ENCODE measurements at places on chromosomes 16 and 17.

DNA sequence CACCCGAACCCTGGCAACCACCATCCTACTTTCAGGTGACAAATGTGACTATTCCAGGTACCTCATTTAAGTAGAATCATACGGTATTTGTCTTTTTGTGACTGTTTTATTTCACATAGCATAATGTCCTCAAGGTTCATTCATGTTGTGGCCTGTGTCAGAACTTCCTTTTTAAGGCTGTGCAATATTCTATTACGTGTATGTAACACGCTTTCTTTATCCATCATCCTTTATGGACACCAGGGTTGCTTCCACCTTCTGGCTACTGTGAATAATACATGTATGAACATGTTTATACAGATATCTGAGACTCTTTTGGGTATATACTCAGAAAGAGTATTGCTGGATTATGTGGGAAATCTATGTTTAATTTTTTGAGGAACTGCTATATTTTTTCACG is 28.7 kb upstream of the RSL1D1 start:
- DNase-seq: no peak

GRCh38 chr16:80936410-80936809 is 70.3 kb downstream of the CMC2 start:
- no peak for DNase-seq

GRCh38 chr17:2068519-2069051 is 13.7 kb downstream of the HIC1 start:
- no peak for DNase-seq

DNA sequence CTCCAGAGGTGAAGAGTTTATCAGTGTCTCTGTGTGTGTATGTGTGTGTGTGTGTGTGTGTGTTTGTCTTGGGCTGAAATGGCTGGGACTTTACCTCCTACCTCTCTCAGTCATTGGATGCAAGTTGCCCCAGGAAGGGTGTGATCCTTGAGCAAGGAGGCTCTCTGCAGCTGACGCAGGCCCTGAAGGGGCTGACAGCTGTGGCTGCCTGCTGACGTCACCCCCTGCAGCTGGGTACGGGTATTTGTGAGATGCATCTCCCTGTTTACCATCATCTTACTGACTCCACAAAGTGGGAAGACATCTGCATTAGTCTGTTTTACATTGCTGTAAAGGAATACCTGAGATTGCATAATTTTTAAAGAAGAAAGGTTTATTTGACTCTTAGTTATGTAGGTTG is 631.5 kb upstream of the RBFOX1 start:
- no peak for DNase-seq

GRCh38 chr17:48441231-48441711 is 11.3 kb upstream of the SKAP1 start:
- DNase-seq: peak; percentile 67

GRCh38 chr16:11078812-11079459 is 134.6 kb downstream of the CLEC16A start:
- DNase-seq: no peak

GRCh38 chr17:55161935-55162555 is 102.7 kb upstream of the HLF start:
- no peak for DNase-seq

DNA sequence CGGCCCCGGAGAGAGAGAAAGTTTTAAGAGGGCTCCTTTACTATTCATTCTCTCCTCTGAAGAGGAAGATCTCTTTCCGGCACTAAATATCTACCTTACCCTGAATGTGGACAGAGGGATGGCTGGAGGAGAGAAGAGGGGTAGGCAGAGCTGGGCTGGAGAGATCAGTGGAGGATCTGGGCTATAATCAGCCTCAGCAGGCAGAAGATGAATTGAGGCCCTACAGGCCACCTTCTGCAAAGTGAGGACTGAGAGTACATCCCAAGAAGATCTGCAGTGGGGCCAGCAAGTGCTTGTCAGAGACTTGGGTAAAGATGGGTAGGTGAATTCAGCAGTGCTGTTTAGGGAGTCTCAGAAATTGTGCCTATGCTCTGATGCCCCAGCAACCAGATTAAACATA is 6.5 kb upstream of the HOXB1 start:
- no peak for DNase-seq

- DNase-seq: no peak
Observed at GRCh38 chr17:63165400-63165799, 199.4 kb downstream of the TANC2 start.

GRCh38 chr16:46903255-46903905 is 19.2 kb downstream of the GPT2 start:
- no peak for DNase-seq

- peak; percentile 73 for DNase-seq
Observed at GRCh38 chr16:68074850-68075555, 10.2 kb upstream of the NFATC3 start.

DNA sequence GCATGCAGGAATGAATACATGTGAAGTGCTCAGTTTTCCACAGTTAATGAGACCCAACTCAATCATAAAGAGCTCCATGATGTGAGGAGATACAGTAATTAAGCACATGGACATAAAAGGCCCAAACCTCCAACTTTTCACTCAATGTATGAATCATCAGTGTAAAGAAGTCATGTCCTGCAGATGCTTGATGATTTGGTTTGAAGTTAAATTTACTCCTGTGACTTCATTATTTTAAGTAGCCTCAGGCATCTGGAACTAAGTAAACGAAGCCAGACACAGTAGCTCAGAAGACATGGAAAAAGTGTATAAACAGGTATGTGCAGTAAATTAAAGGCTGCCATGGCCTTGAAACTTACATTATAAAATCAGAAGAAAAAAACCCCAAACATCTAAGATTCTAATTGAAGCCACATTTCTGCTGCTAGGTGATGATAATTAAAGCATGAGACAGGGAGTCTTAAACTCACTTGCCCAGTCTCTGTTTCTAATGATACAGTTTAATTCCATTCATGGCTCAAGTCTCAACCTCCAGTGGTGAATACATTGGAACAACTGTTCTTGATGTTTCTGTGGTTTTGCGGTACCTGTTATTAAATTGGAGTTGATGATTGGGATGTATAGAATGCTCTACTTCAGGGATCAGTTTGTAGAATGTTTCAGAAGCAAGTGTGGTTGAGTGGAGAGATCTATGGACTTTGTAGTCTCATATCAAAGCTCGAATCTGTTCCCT is 28.9 kb upstream of the CCL2 start:
- DNase-seq: no peak

- DNase-seq: no peak
Observed at GRCh38 chr16:52384378-52384777, 162.6 kb downstream of the TOX3 start.

DNA sequence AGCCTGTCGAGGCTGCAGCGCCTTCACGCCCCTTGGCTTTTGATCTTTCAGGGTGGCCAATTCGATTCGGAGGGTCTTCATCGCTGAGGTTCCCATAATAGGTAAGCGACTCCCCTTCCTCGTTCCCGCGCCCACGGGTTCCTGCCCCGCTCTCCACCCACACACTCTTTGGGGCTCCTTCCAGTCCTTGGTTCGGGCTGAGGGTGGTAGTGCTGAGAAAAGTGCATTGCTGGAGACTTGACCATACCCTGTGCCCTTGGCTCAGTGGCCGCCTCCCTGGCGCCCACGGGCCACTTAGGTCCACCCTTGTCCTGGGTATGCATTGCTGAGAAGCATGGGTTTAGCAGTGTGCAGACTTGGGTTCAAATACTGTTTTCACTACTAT is 491 bp downstream of the POLR2C start:
- DNase-seq: peak; percentile 34

- DNase-seq: no peak
Observed at GRCh38 chr16:88665148-88665547, 2.3 kb upstream of the MVD start.

GRCh38 chr16:27152121-27152520 is 51.2 kb upstream of the KDM8 start:
- DNase-seq: no peak

DNA sequence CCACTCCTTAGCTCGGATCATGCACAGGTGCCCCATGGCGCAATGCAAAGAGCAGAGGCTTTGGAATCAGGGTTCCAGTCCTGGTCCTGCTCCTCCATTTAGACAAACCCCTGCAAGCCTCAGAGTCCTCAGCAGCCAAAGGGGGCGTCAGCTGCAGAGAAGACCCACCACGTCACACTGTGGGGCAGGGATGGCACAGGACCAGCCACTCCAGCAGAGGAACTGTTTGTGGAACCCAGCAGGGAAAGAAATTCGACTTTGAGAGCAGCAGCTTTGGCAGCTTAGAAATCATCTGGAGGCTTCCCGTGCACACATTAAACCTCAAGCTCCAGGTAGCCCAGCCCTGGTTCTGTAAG is 25.2 kb downstream of the C17orf100 start:
- DNase-seq: no peak

- DNase-seq: no peak
Observed at GRCh38 chr17:21528031-21528695, 152.0 kb downstream of the KCNJ12 start.

GRCh38 chr16:10321407-10322387 is 64.2 kb upstream of the ATF7IP2 start:
- DNase-seq: no peak

DNA sequence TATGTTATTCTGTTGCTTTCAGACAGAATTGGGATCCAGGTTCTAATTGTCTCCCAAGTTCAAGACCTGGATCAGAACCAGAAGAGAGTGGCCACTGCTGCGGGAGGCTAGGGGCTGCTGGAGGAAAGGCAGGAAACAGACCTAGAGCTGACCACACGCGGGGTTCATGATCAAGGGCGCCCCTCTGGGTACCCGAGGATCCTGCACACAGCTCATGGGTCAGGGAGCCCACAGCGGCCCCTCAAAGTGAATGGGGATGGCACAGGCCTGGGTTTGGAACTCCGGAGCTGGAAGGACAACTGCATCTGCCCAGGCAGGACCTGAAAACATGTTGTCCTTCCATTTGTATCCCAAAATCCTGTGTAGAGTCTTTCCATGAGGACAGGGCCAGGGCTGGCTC is 107.0 kb downstream of the RMI2 start:
- no peak for DNase-seq

DNA sequence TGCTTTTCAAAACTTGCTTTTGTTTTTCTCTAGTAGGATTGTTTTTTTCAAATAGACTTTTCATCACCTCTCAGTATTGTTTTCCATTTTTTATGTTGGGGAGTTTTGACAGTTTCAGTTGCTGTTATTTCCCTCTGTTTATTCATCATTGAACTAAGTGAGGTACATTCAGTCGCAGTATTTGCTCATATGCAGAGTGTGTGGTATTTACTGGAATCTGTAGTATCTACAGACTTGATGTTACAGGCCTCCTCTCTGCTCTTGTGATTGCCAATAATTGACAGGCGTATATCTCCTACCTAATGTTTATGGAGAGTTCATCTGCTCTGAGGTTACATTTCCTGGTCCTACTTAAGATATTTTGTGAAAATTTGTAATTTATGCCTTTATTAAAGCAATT is 49.6 kb downstream of the COX10 start:
- DNase-seq: peak; percentile 4

DNA sequence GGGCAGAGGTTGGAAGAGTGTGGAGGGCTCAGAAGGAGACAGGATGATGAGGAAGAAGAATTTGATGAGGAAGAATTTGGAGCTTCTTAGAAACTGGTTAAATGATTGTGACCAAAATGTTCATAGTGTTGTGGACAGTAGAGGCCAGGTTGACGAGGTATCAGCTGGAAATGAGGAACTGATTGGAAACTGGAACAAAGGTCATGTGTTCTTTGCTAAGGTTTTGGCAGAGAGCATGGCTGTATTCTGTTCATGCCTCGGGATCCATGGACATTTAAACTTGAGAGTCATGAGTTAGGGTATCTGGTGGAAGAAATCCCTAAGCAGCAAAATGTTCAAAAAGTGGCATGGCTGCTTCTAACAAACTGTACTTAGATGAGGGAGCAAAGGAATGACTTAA is 19.3 kb downstream of the CHMP6 start:
- DNase-seq: no peak

DNA sequence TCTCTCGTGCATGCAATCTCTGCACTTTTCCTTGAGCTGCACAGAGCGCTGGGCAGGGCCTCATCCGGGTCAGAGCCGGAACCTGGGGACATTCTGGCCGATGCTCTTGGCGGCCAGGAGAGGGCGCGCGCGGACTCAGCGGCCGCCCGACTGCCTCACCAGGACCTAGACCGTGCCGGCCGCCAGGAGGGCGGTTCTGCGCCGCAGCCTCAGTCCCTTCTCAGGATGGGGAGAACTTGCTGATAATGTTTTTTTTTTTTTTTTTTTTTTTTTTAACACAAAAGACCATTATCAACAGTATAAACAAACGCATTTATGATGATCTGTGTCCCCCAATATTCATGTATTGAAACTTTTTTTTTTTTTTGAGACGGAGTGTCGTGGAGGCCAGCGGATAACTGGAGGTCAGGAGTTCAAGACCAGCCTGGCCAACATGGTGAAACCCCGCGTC is 8.1 kb upstream of the FLYWCH2 start:
- DNase-seq: peak; percentile 80

DNA sequence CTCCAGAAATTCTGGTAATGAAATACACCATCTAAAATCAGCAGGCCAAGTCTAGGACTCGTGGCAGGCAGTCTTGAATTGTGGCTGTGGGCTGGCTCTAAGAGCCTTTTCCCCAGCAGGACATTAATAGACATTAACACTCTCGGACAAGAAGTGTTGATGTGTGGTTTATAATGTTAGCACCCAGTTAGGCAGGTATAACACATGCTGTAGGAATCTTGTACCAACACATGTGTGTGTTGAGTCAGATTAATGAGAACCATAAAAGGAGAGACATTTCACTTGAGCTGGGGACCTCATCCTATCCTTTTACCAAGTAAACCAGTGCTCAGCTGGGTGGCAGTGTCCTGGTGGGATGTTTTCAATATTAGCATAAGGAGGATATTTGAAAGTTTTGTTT is 264.5 kb downstream of the FTO start:
- no peak for DNase-seq

- DNase-seq: no peak
Observed at GRCh38 chr16:89697616-89698331, 3.7 kb downstream of the SPATA2L start.

- no peak for DNase-seq
Observed at GRCh38 chr17:76147211-76148014, 6.4 kb upstream of the FOXJ1 start.
